Stimulated activated CD4-positive, alpha-beta T cell treated with anti-CD3 and anti-CD28 coated beads, Interleukin-12 subunit alpha, Interleukin-12 subunit beta, amount 100 ng/mL, for 4 hours (primary cell): ENCODE measurements at places on chromosomes 6 and 20.

DNA sequence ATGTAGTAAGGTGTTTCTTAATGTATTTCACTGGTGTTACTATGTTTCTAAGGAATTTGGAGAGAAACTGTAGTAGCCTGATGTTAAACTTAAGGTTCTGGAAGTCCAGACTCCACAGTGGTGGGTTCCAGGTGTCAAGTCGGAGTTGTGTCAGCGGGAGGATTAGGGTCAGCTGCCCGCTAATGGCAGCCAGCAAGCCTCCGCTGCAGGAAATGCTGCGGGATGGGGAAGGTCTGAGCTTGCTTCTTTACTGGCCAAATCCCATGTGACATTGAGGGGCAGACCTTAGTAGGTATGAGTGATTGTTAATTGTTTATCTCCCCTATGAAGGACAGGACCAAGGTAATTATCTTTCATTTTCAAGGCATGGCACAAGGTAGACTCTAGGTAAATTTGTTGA, 3.7 kb upstream of the ARID1B start:
- DNase-seq = no peak

DNA sequence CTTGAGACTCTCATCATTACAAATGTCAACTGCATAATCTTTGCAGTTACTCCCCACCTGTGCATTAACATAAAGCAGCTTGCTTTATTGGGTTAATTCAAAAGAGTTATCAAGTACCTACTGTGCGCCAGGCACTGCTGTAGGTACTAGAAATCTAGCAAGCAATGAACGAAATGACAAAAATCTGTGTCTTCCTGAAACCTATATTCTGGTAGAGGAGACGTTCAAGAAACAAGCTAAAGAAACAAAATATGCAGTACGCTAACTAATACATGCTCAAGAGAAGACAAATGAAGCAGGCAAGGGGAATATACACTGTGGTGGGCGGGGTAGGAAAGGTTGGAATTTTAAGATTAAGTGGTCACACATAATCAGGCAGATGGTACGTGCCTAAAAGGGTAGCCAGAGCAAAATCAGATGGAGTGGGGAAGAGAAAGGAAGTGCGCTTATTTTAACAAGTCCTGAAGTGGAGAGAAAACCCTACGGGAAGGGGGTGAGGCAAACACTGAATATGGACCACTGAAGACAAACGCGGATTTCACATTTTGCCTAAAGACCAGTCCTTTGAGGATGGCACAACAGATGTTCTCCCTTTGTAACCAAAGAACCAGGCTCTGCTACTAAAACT, 1.2 kb downstream of the ELOVL2 start:
- no peak for DNase-seq

DNA sequence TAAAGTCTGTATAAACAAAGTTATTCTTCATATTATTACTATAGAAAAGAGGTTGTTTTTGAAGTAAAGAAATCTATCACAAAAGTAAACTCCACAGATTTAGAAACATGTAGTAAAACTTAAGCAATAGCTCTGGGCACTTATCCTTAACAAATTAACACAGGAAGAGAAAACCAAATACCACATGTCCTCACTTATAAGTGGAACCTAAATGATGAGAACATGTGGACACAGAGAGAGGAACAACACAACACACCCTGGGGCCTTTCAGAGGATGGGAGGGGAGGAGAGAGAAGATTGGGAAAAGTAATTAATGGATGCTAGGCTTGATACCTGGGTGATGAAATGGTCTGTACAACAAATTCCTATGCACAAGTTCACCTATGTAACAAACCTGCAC, 57.2 kb downstream of the C6orf58 start:
- no peak for DNase-seq

DNA sequence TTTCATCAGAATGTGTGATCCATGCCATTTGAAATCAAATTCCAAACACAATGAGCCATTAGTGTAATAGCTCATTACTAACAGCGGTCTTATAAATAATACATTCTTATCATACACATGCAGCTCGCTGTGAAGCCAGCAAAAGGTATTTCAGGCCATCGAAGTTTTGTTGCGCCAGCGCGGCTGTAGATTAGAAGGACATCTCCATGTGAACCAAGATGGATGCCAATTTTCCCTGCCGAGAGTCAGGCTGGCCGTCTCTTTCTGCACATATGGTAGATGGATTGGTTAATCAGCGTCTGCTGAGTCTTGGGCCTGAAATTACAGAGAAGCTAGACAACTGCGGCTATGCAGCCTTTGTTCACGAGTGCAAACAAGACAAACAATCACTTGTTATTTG, 44.1 kb downstream of the CFAP61 start:
- DNase-seq = no peak

DNA sequence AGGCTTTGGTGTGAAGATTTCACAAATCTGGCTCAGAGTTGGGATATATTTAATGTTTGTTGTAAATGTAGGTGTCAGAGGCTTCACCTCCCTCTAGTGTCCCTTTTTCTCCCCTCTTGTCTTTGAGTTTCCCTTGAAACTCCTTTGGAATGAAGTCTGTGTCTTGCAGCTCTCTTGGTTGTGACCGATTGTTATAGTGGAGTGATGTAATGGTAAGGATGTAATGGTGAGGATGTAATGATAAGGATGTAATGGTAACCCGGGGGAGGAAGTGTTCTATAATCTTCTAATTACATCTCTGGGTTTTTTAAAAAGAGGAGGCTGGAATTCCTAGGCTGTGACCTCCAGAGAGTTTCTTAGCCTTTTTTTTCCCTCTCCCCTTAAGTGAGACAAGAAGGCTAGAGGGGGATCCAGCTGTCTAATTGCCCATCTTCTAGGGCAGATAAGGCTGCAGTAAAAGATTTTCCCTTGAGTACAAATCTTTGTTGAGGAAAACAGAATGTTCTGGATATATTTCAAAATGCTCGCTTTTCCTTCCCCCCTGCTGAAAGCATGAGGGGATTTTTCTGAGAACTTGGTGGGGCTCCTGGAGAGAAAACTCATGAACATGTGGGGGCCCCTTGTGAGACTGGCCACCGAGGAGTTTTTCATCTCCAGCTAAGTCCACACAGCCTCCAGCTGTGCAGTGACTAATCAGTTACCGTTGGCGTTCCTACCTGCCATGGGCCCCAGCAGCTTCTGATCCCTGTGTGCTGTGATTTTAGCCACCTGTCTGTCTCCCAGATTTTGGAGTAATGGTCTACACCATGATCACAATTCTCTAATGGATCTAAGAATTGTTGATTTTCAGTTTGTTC, 156.7 kb upstream of the PMEPA1 start:
- no peak for DNase-seq
